ENCODE measurements at places on chromosomes 13 and 19.

GRCh38 chr13:84810781-84811180 lies 928.5 kb upstream of the SLITRK1 start:
- no peak for DNase-seq

DNA sequence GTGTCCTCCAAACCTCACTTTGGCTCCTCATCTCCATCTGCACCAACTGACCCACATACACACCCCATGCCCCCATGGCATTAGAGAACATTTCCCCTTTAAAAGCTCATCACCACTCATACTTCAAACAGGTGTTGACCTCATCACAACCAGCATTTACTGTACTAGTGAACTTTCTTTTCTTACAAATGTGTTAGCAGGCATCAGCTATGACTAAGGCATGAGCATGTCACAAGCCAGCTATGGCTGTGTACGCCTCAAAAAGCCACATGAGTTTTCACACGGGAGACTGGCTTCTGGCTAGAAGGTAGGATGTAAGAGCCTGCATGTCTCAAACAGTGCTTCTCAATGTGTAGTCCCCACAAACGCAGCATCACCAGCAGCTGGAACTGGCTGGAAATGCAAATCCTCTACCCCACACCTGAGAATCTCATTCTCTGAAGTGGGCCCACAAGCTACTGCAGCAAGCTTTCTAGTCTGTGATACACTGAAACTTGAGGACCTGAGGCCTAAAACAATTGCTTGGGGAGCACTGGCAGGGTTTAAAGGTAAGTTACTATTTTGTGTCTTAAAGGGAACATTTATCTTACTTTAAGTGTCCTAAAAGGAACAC lies 66.8 kb downstream of the TUBGCP3 start:
- DNase-seq: no peak

DNA sequence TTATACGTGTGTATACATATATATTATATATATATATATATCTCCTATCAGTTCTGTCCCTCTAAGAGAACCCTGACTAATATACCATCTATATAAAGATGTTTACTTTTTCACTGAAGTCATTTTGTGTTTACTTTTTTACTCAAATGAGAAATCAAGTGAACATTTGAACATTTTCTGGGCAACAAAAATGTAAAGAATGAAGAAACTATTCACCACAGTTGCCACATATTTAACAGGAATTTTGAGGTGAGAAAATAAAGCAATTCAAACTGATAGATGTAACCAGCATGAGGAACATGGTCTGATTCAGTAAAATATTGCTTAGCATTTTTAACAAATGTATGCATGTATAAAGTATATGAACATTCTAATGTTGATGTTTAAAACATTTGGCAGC lies 299.2 kb upstream of the KLHL1 start:
- DNase-seq: no peak

DNA sequence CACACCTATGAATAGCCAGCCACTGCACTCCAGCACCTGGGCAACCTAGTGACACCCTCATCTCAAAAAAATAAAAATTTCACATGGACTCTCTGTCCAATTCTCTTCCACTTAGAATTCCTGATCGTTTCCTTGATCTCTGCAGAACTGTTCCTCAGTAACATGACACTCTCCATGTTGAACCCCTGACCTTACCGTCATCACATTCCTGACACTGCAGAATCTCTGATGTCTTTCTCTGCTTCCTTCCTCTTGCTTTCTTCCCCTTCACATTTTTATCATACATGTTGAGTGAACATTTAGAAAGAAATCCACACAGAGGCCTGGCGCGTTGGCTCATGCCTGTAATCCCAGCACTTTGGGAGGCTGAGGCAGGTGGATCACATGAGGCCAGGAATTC lies 15.0 kb downstream of the ZNF114 start:
- DNase-seq: no peak

DNA sequence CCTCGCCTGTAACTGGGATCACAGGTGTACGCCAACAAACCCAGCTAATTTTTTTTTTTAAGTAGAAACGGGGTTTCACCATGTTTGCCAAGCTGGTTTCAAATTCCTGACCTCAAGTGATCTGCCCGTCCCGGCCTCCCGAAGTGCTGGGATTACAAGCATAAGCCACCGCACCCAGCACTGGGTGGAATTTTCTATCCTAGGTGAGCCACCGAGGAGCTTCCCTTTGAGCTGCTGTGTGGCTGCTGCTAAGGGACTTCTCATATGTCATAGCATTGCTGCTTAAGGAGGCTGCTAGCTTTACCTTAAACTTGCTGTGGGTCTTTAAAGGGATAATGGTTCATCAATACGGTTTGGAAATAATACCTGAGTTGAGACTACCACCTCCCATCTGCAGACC lies 2.9 kb upstream of the AMER2 start:
- DNase-seq: no peak

DNA sequence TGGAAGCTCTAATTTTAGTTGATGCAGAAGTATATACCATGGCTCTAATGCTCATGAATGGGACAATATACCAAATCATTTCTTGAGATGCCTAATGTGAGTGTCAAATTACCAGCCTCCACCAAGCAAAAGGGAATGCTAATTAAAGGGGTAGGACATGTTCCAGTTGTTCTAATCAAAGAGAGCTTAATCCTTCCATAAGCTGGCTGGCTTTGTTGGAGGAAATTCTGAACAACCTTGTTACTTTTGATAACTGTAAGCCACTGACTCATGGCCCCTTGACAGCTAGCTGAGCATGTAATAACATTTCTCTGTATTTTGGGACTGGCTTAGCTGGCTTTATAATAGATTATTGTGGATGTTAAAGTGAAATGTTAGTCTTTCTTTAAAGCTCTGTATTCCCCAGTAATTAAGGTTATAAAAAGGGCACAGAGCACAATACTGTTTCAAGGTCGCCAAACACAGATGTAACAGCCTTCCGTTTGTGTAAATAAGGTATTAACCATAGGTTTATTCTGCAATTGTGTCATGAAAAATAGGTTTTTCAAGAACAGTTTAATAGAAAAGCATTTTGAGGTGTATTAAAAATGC lies 1194.0 kb downstream of the PCDH9 start:
- no peak for DNase-seq

DNA sequence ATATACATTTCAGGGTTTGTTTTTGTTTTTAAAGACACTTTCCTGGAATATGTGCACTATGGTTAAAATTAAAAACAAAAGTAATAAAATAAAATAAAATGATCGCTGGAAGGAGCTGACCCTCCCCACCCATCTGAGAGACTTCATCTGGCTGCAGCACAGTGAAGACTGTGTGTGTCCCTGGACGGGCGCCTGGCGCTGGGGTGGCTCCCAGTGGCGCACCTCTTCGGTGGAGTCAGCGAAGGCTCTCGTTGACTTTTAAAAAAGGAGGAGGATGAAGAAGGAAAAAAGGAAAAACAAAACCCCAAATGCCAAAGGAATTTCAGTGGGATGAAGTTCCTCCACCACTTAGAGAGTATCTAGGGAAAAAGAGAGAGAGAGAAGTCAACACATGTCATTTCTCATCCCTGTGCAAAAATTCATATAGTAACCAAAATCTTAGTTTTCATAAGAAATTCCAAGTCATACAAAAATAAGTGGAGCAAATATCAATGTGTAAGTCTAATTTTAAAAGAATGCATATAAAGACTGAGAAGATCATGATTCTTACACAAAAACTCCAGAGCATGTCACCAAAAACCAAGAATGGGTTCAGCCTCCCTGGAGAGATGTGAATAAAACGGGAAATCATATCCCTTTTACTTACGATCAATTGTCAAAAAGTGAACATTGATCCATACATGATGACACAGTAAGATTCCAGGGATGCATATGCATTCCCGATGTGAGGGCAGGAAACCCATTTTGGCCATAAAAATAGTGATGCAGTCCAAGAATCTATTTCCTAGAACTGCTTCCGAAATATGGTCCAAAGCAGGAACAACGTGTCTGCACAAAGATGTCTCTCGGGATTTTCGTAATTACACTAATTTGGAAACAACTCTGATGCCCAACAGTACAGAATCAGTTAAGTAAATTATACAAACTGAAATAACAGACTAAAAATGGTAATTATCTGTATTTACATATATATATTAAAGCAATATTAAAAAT lies 123.8 kb downstream of the STK24 start:
- no peak for DNase-seq

GRCh38 chr13:48231933-48232332 lies 1.1 kb upstream of the ITM2B start:
- DNase-seq: no peak

DNA sequence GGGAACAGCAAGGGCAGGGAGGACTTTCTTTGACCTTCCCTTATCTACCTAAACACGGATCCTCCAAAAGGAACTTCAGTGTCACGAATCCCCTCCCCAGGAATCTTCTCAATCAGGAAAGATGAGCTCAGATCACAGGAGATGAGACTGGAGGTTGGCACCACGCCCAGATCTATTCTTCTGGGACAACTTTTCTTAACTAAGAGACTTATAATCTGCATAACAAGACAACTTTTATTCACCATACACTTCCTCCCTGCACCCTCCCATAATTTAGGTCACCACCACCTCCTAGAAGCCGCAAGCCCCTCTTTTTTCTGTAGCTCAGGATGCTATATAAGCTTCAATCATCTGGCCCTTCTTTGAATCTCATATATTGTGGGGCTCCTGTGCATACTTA lies 19.2 kb upstream of the AKT2 start:
- no peak for DNase-seq

- no peak for DNase-seq
Measured at GRCh38 chr13:91572944-91573598, 174.7 kb downstream of the GPC5 start.

DNA sequence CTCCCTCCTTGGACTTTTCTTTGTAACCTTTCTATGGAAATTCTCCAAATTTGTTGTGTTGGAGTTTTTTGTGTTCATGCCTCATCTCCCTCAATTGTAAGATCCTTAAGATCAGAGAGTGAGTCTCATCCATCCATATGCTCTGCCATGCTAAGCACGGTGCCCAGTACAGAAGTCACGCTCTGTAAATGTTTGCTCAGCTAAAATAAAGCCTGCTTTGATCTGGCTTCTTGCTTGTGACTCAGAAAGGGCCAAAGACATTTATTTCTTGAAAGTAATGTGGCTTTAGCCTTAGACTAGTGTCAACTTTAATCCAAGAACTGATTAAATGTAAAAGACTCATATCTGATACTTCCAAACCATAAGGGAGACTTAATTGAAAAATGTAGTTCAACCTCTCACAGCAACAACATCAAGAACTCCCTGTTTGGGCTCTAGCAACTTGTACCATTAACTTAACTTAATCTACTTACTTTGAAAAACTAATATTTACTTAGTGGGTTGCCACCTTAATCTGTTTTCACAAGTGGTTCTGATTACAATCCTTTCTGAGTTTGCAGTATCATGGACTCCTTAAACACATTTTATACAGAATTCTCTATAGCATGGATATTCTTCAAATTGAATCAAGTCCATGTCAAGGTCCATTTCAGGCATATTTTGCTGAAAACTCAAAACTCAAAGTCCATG lies 100.2 kb downstream of the KL start:
- no peak for DNase-seq

DNA sequence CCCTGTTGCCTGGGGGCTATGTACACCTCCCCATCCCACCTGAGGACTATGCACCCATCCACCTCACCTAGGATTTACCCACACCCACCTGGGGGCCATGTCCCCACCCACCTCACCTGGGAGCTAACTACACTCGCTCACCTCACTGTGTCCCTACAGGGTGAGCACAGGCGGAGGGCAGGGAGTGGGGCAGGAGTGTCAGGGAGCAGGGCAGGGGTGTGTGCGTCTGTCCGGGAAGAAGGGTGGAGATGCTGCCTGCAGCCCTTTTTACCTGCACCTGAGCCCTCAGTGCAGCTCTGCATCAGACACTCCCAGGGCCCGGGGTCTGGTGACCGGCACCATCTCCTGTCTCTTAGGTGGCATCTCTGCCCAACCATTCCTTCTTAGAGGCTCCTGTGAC lies 10.6 kb upstream of the CPAMD8 start:
- DNase-seq: no peak

GRCh38 chr13:80921971-80922370 lies 581.0 kb upstream of the SPRY2 start:
- no peak for DNase-seq

Data from CD4-positive, alpha-beta T cell treated with Interleukin-10 for 1 hour (primary cell).